Dermis blood vessel endothelial cell (primary cell): ENCODE measurements at places on chromosomes 5 and 9.

- no peak for DNase-seq
These were observed 68.6 kb upstream of the IRX4 start for GRCh38 chr5:1951165-1951816.

GRCh38 chr5:164204338-164204946 is 699.0 kb downstream of the MAT2B start:
- DNase-seq, result peak; percentile 23

DNA sequence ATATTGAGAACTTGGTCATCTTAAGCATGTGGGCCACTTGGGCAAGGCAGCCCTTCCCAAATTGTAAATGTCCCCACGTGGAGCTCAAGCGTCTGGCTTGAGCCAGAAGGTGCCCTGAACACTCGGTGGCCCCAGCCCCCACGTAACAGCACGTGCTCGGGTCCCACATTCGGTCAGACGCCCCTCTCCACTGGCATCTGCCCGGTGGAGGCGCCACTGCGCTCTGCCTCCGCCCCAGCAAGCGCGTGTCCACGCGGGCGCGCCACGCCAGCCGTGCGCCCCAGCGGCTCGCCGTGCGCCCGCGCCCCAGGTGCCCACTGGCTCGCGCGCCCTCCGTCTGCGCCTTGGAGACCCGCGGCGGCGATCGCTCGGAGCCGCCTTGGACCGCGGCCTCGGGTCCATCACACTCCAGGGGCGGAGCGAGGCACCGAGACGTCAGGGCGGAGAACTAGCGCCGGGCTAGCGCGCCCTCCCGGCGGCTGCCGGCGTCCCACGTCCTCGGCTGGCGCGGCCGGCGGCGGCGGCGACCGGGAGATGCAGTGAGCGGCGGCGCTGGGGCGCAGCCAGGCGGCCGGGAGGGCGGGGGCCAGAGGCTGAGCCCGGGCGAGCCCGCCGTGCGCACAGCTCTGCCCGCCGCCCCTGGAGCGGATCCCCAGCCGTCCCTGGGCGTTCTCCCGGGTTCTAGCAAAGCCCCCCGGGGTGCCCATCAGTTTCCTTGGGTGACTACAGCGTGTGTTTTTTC is at the start of gene PALM2AKAP2:
TSS of gene PALM2AKAP2 (plus strand) at position 488 of the 742 bp plus-strand sequence. CDS start 291 bp downstream, outside the sequence.
- DNase-seq, result peak; percentile 28

GRCh38 chr5:59768152-59769040 is 125.1 kb downstream of the PDE4D start:
- peak; percentile 92 for DNase-seq

DNA sequence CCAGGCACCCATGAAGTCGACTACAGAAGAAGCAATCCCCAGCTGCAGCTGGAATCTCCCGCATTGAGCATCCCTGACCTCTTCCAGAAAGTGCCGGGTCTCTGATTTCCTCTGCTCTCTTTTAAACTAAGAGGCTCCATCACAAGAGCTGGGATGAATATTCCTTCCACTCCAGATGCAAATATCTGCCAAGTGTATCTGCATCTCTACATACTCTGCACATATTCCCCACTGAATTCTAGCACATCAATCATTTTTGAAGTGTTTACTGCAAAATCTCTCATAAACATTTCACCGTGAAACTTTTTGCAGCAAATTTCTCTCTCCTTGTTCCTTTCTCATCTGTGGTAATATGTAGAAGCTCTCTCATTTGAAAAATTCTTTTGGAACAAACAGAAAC is 161.5 kb downstream of the GABRB2 start:
- no peak for DNase-seq
